HFF-Myc (cell line): ENCODE measurements at places on chromosomes 11 and 22.

DNA sequence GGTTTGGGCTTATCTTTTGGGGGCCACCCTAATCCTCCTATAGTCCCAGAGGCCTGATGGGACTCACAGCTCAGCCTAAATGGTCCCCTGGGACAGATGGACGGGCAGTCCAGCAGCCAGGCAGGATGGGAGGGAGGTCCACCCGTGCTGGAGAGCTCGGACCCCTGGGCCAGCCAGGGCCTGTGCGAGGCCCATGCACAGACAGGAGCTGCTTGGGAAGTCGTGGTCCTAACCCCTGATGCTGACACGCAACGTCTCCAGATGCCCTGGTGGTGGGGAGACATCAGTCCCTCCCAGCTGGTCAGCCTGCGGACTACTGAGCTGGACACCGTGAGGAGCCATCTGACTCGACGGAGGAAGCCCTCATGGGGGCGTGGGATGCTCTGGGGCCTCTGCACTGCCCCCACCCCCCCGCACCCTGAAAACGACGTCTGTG lies 31.2 kb upstream of the MUC5AC start:
- no peak for DNase-seq

DNA sequence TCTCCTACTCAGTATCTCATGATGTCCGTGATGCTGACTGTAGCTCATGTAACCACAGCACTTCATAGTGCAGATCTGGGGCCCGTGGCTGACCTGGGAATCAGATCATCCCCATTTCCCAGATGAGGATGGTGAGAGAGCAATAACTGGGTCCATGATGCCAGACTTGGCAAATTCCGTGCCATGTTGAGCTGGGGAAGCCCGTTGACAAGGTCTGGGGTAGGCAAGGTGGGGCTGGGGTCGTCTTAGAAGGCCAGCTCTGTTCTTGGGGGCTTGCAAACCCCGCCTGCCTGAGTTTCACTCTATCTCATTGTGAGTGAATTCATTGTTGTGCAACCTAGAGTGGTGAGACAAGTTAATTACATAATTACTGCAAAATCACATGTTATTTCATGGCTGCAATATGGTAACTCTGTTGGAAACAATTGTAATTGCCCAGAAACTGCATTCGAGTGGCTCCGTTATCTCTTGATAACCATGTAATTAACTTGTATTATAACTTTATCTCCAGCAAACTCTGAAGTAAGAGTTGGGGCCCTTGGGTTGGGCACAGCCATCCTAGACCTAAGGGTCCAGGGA lies 41.7 kb downstream of the LMO1 start:
- DNase-seq: no peak

- DNase-seq: no peak
These were observed 12.3 kb upstream of the ARL14EP start for GRCh38 chr11:30310623-30311022.

DNA sequence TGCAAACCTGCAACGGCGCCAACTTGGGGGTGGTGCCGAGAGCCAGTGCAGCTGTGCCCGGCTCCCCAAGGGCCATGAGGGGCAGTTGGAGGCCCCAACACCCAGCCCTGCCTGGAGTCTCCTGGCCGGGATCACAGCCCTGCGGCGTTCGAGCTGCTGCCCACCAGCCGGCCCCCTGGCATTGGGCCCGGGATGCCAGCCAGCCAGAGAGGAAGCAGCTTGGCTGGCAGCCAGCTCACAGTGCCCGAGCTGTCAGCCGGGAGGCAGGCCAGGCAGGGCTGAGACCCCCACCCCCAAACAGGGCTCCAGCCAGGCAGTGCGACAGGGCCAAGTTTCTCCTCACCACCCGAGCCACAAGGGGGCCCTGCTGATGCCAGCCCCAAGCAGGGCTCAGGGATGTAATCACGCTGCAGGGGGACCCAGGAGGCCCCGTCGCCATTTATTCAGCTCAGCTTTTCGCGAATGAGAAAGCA lies 26.0 kb upstream of the TCF20 start:
- DNase-seq: no peak

DNA sequence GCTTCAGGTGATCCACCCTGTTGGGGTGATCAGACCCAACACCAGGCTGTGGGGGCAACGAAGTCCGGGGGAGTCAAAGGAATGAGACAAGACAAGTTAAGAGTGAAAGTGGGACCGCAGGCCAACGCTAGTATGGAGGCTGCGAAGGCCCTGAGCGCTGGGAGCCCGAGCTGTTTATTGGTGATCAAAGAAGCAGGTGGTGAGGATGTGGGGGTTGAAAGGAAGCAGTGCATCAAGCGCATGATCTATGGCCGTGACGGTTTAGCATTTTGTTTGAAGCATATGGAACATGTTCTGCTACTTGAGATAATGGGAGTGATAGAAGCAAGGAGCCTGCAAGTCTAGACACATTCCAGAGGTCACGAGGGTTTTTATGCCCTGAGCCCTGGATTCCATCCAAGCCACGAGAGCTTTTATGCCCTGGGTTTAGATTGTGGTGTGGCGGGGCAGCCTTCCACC lies 49.5 kb downstream of the MCHR1 start:
- no peak for DNase-seq

DNA sequence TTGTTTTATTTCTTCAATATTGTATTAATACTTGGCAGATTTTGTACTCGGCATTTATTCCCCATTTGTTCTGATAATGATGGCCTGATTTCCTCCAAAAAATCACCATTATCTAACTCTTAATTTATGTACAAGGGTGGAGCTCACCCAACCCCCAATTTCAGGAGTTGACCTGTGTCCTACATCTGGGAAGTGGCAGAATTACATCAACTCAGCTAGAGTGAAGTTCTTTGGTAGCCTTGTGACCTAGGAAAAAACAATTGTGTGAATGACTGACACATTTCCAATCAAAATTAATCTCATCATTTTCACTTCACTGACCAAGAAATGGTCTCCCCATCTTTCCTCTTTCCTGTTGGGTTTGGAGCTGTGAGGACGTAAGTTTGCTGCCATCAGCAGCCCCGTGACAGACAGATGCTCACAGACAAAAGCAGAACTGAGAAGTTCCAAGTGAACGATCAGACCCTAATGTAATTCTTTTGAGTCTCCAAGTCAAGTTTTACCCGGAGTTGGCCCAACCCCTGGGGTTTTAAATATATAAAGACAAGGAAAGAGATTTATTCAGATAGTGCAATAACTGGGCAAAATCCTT lies 16.6 kb upstream of the MS4A6E start:
- DNase-seq: no peak

- DNase-seq: no peak
These were observed 191.6 kb upstream of the PGR start for GRCh38 chr11:101321222-101321621.

DNA sequence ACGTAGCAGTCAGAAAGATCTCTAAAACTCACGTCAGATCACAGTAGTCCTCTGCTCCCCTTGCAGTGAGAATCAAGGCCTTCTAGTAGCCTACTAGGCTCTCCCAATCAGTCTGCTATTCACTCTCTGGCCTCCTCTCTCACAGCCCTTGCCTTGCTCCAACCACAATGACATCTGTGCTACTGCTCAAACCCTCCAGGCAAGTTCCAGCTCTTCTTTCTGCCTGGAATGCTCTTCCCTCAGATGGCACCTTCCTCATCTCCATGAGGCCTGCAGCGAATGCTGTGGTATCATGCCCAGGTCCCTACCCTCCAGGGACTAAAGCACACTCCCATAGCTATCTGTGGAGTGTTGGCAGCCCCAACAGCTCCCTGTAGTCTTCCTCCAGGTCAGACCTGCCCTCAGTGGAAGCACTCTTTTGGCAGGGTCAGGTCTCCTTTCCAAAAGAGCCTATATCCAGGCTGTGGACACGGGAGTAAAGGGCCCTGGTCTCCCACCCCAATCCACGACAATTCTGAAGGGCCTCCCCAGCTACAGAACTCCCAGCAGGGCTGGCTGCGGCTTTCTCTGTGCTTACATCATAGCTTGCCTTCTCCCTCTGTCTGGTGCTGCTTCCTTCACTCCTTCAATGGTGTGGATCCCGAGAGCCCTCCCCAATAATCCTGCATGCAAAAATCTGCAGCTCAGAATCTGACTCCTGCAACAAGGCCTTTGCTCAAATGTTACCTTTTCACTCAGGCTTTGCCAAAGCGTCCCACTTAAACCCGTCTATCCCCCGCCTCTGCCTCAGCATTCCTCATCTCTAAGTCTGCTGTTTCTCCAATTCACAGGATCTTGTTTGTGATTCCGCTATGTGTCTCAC lies 8.9 kb downstream of the HIRA start:
- DNase-seq: no peak

DNA sequence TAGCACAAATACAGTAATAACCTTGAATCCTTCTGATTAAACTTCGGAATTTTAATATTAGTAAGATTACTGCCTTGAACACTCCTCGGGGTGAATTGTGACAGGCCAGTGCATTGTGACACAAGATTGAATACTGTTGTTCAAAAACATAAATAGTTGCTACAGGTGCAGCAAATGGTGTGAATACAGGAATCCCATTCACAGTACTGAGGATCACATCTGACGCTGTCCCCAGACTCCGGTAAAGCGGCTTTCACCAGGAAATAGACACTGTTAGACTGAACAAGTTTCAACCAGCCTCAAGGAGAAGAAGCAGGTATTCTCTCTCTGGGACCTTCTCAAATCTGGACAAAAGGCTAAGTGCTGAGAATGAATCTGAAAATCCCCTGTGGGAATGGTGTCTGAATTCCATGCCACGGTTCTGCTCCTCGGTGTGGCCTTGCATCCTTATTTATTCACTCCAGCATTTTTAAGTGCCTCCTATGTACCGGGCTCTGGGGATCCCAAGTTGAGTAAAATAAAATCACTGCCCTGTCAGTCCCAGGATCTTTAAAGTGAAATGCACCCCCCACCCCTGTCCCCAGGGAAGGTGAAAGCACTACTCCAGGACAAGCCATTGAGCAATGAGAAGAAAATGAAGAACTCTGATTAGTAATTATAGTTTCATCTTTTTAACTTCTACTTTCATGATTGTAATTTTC lies 3.4 kb downstream of the LGR4 start:
- no peak for DNase-seq

GRCh38 chr11:69374110-69374945 lies 80.4 kb downstream of the MYEOV start:
- no peak for DNase-seq

DNA sequence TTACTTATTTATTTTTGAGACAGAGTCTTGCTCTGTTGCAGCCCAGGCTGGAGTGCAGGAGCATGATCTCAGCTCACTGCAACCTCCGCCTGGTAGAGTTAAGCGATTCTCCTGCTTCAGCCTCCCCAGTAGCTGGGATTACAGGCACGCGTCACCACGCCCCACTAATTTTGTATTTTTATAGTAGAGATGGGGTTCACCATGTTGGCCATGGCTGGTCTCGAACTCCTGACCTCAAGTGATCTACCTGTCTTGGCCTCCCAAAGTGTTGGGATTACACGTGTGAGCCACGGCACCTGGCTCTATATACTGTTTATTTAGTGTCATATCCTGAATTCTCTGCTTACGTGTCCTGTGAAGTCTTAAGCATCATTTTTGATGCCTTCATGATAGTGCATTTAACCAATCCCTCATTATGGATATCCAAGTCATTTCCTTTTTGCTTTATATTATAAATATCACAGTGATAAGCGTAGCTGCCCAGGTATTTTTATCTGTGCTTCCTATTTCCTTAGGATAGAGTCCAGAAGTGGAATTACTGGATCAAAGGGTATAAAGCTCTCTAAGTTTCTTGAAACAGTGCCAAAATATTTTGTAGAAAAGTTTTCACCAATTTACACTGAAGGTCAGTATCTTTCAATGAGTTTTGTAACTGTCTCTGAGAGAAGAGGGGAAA lies 871 bp upstream of the SIDT2 start:
- no peak for DNase-seq

DNA sequence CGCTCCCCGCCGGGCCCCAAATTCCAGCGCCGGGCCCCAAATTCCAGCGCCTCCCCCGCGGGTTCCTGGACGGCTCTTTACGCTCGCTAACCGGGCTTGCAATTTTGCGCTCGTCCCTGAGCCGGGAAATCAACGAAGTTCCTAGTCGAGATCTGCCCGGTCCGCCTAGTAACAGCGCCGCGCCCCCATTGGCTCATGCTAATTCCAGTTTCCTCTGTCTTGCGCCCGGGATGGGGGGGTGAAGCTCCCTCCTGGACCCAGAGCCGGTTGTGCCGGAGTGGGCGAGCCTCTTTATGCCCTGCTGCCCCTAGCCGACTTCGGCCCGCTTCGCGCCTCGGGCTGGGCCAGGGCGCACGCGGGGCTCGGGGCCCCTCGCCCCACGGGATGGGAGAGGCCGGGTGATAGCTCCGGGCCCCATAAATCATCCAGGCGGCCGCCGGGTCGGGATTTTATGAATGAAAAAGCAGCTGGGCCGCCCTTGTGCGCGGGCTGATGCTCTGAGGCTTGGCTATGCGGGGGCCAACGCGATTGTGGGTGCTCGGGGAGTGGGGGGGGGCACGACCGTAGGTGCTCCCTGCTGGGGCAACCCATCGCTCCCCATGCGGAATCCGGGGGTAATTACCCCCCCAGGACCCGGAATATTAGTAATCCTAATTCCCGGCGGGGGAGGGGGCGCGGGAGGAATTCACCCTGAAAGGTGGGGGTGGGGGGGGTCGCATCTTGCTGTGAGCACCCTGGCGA lies 1.8 kb upstream of the CCND1 start:
- peak; percentile 94 for DNase-seq

GRCh38 chr11:20634044-20634443 lies 34.6 kb downstream of the SLC6A5 start:
- DNase-seq: no peak

- no peak for DNase-seq
These were observed 9.4 kb downstream of the SIGIRR start for GRCh38 chr11:405323-405953.

DNA sequence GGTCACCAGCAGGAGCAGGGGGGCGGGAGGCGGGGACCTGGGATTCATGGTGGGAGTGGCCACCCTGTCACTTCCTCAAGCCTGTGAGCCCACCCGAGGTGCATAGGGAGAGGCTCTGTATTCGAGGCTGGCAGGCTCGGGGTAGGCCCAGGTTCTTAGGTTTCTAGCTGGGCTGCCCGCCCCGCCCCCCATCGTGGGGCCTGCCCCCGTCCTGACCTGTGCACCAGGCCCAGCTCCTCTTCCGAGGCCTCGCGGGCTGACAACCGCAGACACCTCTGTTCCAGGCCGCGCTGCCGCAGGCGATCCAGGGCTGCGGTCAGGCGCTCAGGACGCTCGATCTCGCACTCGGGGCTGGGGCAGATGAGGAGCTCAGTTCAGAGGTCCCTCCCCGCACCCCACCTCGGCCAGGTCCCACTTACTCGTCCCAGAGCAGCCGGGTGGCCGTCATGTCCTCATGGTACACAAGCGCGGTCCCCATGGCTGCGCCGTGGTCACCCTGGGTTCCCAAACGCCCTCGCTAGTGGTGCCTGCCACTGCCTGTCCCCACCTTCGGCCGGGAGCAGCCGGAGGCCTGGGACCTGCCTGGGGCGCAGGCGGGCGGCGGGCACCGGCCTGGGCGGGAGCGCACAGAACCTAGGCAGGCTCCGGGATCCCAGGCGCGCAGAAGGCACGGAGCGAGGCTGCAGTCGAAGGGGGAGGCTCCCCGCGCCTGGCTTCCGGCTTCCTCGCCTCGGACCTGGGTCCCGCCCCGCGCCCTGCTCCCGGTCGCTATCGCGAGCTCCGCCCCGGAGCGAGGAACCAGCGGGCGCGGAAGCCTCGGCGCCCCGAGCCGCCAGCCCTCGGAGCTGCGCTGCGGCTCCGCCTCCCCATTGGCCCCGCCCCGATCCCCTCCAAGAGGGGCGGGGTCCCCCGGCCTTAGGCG lies at the start of gene HDAC10:
Gene HDAC10, minus strand, starts transcription at position 711 of the 922 bp plus-strand sequence. Its CDS starts 233 bp downstream, at position 478.
- no peak for DNase-seq
